ENCODE measurements at places on chromosomes 3 and 15. TPM values are rescaled to one million over a fixed set of nuclear protein-coding genes. Genes with fewer than 3 reads are reported as not detected.

The DPPA2 gene
- 1.4 TPM for total RNA-seq

The IREB2 gene
- total RNA-seq: 90.1 TPM

The AADACL2 gene
- not detected for total RNA-seq

The C3orf22 gene
- total RNA-seq: not detected

The LRRC49 gene
- 21.2 TPM for total RNA-seq

The CACNA2D2 gene
- total RNA-seq: 9.9 TPM

The TIGIT gene
- total RNA-seq: not detected

The IL17RB gene
- total RNA-seq: 1.4 TPM

The HRH1 gene
- total RNA-seq: 0.31 TPM

The ILDR1 gene
- total RNA-seq: 4.1 TPM

The HTR3E gene
- not detected for total RNA-seq

The ADGRG7 gene
- not detected for total RNA-seq

The ATP13A5 gene
- not detected for total RNA-seq

The SLC4A7 gene
- total RNA-seq: 46.3 TPM

The SEC11A gene
- 121 TPM for total RNA-seq

The TMEM40 gene
- total RNA-seq: 8.0 TPM

The ANKUB1 gene
- not detected for total RNA-seq

The SUCNR1 gene
- total RNA-seq: 0.18 TPM

The EXOG gene
- total RNA-seq: 19.5 TPM

The PLSCR2 gene
- 0.31 TPM for total RNA-seq

The CSTA gene
- not detected for total RNA-seq

The CPEB1 gene
- total RNA-seq: 0.69 TPM

The GPR87 gene
- 3.3 TPM for total RNA-seq

The WNT5A gene
- 59.0 TPM for total RNA-seq

The KBTBD13 gene
- total RNA-seq: 0.09 TPM

The WHAMM gene
- total RNA-seq: 8.8 TPM

The GOLGA8Q gene
- 1.9 TPM for total RNA-seq

The PPP2R3A gene
- total RNA-seq: 19.8 TPM

The CCRL2 gene
- total RNA-seq: not detected

The TMEM115 gene
- 40.3 TPM for total RNA-seq

The MINAR1 gene
- total RNA-seq: 2.4 TPM

The EIF4E3 gene
- total RNA-seq: 9.9 TPM

The SERF2 gene
- total RNA-seq: 539 TPM

The DAZL gene
- total RNA-seq: not detected

The AMT gene
- 33.4 TPM for total RNA-seq

The ACTC1 gene
- total RNA-seq: 4.8 TPM

The KLF15 gene
- total RNA-seq: 1.1 TPM

The ZPLD1 gene
- total RNA-seq: not detected

The HCLS1 gene
- 2.9 TPM for total RNA-seq

The AGBL1 gene
- total RNA-seq: not detected

The ITIH4 gene
- 12.0 TPM for total RNA-seq

The CDHR4 gene
- not detected for total RNA-seq

The ST6GAL1 gene
- total RNA-seq: 38.7 TPM

The KNG1 gene
- total RNA-seq: not detected

The CLDN18 gene
- total RNA-seq: not detected

The KCNMB2 gene
- 2.9 TPM for total RNA-seq

The CHP1 gene
- total RNA-seq: 54.1 TPM

The BCL2A1 gene
- total RNA-seq: 0.49 TPM

The SLC6A1 gene
- not detected for total RNA-seq

The ACTRT3 gene
- 3.1 TPM for total RNA-seq

The PTH1R gene
- 34.3 TPM for total RNA-seq

The GHSR gene
- total RNA-seq: not detected

The SAMMSON gene
- not detected for total RNA-seq

Data from mesothelial cell of epicardium (in vitro differentiated cells).